ENCODE measurements at places on chromosomes 5 and 9. TPM values are rescaled to one million over a fixed set of nuclear protein-coding genes. Genes with fewer than 3 reads are reported as not detected.

DNA sequence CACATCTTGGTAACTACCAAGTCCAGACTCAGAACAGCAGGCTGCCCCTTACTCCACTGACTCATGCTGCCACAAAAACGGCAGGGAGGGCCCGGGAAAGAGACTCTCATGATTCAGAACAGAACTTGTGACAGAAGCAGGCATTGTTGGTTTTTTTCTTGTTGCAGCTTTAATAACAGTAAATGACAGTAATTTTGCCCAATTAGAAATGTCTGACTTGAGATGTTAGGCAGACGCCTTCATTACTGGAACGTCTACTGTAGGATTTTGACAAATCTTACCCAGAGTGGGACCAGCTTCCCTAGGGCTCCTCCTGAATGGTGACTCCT is 77.9 kb downstream of the SEMA5A start:
- no peak for DNase-seq

PCDHGB1 gene
- total RNA-seq, result 3.3 TPM

- no peak for DNase-seq
Measured at GRCh38 chr9:71179183-71179582, 57.8 kb upstream of the TRPM3 start.

GRCh38 chr5:134133995-134134541 is 19.6 kb downstream of the TCF7 start:
- no peak for DNase-seq

GRCh38 chr5:90548069-90548593 is 10.5 kb upstream of the ADGRV1 start:
- DNase-seq, result no peak

- DNase-seq, result no peak
Measured at GRCh38 chr5:17156463-17156862, 61.0 kb upstream of the BASP1 start.

DNA sequence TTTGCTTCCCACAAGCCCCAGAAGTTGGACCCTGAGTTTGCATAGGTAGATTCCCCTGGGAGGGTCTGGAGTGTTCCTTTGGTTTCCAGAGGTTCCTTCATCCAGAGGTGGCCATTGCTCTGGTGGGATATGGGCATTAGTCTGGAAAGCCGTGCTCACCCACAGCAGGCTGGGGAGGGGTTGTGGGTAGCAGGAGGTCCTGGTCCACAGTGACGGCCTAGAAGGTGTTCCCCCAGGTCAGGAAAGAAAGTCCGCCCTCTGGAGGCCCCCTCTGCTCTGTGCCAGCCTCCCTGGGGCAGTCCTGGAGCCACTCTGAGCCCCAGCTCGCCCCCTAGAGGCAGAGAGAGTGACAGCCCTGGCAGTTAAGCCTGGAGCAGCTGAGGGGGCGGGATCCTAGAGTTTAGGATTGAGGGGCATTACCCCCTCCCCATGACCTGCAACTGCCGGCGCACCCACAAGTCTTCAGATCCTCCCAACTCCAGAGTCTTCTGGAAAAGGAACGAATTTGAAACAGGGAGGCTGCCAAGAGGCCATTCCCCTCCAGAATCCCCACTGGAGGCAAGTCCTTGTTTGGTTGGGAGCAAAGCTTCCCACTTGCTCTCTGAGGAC is 36.8 kb downstream of the NDST1 start:
- DNase-seq, result peak; percentile 66

DNA sequence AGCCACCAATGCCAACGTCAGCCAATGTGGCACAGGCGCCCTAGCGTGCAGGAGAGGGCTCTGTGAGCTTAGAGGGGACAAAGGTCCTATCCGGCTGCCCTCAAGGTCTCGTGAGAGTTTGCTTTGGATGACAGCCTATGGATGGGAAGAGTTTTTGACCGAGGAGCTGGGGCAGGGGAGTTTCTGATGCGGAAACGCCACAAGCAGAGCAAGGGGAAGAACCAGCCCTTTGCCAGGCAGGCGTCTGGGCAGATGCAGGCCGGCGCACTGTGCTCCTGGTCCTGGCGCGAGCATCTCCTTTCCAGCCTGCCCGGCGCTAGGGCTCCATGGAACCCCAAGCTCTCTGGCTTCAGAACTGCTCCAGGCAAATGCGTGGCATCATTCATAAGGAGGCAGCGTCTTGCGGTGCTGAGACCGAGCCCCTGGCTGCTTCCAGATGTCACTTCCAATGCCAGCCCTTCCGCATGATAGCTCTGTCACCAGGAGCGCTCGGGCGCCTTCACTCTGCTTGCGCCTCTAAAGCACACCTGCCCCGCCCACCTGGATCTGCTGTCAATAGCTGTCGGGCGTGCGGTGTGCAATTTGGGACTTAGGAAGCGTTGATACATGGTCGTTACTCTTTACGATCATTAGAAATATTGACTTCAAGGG is 374.9 kb upstream of the IRX1 start:
- peak; percentile 53 for DNase-seq

ADAMTSL1 gene
- 3.8 TPM for total RNA-seq

DNA sequence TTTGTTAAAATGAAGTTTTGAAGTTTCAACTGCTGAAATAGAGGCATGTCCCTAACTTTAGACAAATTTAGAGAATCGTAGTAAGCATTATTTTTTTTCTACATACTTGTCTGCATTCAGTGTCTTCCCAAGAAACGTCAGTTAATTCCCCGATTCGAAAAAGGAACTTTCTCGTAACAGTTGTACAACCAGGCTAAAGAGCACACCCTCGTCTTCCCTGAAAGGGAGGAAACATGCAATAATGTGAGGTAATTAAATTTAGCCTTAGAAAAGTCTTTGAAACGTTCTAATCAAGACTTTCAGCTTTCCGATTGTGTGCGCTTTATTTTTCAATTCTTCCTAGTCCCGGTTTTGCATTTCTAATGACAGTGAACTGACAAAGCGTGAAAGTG is 374 bp upstream of the SLC1A3 start:
- DNase-seq, result no peak

DNA sequence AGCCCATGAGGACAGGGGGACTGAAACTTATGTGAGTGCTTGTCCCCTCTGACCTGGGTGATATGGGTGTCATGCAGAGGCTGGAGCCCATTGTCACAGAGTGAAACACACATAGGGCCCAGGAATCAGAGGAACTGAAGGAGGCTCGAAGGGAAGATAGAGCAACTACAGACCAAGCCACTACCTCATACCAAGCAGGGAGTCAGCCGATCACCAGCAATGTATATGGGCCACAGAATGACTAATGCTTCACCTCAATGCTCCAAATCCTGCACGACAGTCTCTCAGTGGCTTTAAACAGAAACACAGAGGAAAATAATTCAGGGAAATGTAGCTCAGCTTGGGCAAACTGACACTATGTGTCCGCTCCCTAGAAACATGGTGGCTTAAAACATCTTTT is 8.9 kb upstream of the FBXW11 start:
- no peak for DNase-seq

DNA sequence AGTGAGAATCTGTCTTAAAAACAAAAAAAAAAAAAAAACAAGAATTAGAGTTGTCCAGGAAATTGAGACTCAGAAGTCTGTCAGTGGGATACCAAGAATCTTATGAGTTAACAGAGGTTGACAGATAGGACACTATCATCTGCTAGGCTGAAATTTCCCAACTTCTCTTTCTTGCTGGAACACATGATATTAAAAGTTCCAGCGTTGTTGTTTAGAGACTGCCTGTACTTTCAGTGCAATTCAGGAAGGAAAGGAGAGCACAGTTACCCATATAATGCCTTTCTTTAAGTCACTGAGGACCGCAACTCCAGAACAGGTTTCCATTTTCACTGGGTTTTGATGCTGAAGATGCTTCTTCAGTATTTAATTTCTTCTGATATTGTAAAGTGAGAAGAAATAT is 13.5 kb downstream of the TRPM6 start:
- DNase-seq, result no peak

DNA sequence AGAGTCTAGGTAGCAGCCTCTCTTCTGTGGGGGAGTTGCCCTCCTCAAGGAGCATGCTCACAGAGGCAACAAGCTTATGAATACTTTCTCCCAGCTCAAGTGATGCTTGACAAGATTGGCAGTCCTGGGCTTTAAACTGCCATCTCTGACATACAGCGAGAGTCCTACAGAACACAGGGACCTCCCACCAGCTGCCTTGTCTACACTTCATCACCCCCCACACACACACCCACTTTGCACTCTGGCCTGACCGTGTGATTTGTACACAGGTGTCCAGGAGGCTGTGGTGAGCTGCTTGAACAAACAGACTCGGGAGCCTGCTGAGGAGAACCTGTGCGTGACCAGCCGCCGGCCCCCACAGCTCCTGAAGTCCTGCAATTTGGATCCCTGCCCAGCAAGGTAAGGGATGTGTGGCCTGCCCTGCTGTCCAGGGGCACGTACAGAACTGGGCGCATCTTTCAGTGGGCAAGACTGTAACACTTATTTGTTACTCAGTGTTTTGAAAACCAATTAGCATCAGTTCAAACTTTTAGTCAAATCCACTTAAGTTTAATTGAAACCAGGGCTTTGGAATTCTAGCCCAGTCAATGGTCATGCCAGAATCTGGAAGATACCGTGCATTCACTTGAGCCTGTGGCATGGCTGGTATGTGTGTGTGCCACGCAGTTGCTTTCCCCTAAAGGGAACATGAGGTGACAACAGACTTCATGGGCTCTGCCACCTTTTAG is 247.5 kb downstream of the ADAMTSL1 start:
- DNase-seq, result no peak

- DNase-seq, result no peak
Measured at GRCh38 chr5:163760498-163760897, 255.1 kb downstream of the MAT2B start.

TCF7 gene
- total RNA-seq, result 1.3 TPM

- DNase-seq, result no peak
Measured at GRCh38 chr5:94378062-94378461, 240.3 kb downstream of the KIAA0825 start.

NUTM2G gene
- total RNA-seq, result not detected

DNA sequence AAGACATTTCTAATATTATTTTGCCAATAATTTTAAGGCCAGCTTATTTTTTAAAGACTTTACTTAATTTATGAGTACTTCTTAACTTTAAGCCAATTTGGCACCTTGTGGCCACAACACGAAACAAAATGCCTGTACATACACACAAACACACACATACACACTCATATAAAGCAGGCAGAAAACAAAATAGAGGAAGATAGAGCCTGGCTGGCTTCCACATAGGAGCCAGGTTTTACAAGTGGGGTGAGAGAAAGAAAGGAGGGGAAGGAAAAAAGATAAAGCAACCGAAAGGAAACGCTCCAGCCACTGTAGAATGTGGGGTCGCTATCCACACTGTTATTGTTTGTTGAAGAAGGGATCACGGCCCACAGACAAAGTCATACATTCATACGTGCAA is 10.4 kb downstream of the GMCL2 start:
- DNase-seq, result no peak

DNA sequence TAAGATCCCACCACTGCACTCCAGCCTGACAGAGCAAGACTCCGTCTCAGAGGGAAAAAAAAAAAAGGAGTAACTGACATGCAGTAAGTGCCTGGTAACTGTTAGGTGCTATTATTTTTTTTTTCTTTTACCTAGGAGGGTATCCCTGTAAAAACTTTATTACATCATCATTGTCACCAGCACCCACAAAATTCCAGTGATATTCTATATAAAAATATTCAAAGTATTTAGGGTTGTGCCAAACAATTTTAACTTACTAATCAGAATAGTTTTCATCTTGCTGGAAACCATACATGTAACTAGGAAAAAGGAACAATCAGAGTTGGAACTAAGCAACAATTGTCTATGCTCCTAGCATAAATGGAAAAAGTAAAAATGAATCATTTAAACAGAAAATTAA is 112.4 kb downstream of the SSBP2 start:
- no peak for DNase-seq

FBP1 gene
- 3.6 TPM for total RNA-seq

- DNase-seq, result no peak
Measured at GRCh38 chr5:1930880-1931603, 48.3 kb upstream of the IRX4 start.

GRCh38 chr5:37247036-37247435 is 2.1 kb downstream of the CPLANE1 start:
- no peak for DNase-seq

- no peak for DNase-seq
Measured at GRCh38 chr5:159849437-159850083, 66.7 kb upstream of the ADRA1B start.

SLC34A3 gene
- total RNA-seq, result not detected

DNA sequence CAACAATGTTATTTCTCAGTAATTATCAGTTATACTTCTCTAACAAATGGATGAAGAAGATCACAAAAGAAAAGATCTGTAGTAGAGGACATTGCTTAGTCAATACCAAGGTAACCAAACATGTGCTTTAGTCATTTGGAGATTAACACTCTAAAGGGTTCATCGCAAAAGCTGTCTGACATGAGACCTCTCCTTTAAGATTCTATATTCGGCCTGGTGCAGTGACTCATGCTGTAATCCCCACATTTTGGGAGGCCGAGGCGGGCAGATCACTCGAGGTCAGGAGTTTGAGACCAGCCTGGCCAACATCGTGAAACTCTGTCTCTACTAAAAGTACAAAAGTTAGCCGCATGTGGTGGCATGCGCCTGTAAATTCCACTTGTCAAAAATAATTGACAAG is 18.3 kb upstream of the CKMT2 start:
- no peak for DNase-seq

GRCh38 chr9:99592834-99593574 is 228.7 kb upstream of the NR4A3 start:
- no peak for DNase-seq

- no peak for DNase-seq
Measured at GRCh38 chr5:89584339-89584956, 701.5 kb upstream of the MEF2C start.

PCDHGA5 gene
- total RNA-seq, result 5.0 TPM

SEMA5A gene
- 26.2 TPM for total RNA-seq

GRCh38 chr5:94928891-94929290 is 310.4 kb downstream of the SLF1 start:
- no peak for DNase-seq

OBP2A gene
- not detected for total RNA-seq

GRCh38 chr5:29016067-29016466 is 1977.7 kb upstream of the CDH9 start:
- DNase-seq, result no peak

MLANA gene
- not detected for total RNA-seq

ZNF618 gene
- 3.0 TPM for total RNA-seq

- no peak for DNase-seq
Measured at GRCh38 chr5:154437281-154437965, 8.4 kb upstream of the SAP30L start.

SLC6A18 gene
- not detected for total RNA-seq

- no peak for DNase-seq
Measured at GRCh38 chr9:129786481-129786880, 16.5 kb upstream of the TOR1B start.

PPP2R2B gene
- total RNA-seq, result 12.4 TPM

ARHGEF37 gene
- 11.0 TPM for total RNA-seq

- no peak for DNase-seq
Measured at GRCh38 chr5:4924577-4924976, 215.6 kb upstream of the ADAMTS16 start.

DNA sequence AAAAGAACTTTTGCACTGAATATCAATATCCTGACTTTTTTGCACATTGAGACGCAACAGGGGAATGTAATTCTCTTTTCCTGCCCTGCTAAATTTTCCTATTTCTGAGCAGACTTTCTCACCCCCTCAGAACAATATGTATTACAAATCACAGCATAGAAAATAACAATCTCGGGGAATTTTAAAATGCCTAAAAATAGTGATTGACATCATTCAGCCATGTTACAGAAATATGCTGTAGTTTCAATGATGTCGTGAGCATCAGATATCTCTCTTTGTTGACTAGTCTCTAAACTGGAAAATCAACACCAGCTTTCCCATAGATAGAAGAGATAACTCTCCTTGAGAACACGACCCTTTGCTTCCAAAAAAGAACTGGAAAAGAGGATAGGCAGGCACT is 166.7 kb downstream of the ZDHHC21 start:
- DNase-seq, result no peak

GRCh38 chr9:125987420-125987819 is 240.2 kb downstream of the PBX3 start:
- DNase-seq, result no peak

All from right atrium auricular region (tissue), 2 donors.